Right ventricle myocardium superior (tissue), 1 donor: ENCODE measurements at places on chromosomes 2 and 18.

DNA sequence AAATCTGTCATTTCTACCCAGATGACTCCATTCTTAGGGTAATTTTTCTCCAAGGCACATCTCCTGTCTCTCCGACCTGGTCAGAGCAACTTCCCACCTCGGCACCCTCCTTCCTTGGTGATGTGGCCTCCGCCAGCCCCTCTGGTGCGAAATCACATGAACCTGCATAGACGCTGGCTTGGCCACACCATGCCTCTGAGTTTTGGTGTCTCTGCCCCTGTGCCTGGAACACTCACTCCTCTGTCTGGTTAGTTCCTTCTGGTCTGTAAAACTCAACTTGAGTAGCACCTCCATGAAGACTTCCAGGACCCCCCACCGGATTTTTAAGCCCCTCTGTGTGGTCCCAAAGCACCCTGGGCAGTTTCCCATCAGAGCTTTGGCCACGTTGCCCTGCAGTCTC, 83.2 kb upstream of the OTOS start:
- DNase-seq, result no peak

DNA sequence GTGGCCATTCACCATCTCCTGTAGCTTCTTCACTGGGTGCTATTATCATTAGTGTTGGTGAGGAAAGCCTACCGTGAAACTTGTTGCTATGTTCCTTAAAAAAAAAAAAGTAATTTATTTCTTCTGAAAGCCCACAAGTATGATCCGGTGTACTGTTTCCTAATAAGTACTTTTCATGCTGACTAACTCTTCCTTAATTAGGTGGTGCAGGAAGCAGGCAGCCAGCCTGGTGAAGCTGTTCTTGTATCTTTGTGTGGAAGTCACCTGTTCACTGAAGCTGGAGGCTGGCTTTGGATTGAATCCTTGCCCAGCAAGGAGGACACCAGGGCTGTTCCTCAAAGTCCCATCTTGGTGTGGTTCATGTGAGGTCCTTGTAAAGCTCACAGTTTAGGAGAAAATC, 321.7 kb upstream of the THSD7B start:
- no peak for DNase-seq

DNA sequence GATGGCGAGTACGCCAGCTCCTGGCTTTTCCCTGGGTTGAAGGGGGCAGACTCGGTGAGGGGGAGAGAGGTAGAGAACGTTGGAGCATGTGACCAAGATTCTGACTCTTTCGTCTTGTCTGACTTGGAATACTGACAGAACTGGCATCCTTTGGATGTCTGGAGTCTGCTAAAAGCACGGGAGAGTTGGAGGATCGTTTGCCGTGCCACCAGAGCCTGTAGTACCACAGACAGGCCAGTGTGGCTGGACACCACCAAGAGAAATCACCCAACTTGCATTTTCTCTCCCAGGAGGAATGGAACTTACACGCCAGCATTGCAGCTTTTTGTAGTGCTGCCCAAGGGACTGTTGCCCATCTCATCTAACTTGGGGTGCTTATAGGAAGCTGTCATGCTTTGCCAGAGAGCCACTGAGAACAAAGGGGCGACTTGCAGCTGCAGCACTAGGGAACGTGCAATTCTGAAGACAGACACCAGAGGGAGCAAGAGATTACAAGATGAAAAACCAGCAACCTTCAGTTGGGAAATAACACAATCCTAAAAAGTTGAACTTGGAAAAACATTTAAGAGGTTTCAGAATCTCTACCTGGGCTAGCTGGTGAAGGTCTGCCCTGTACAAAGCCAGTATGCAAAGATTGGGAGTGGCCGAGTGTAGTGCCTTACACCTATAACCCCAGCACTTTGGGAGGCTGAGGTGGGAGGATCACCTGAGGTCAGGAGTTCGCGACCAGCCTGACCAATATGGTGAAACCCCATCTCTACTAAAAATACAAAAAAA, 24.1 kb downstream of the PSMG2 start:
- no peak for DNase-seq

DNA sequence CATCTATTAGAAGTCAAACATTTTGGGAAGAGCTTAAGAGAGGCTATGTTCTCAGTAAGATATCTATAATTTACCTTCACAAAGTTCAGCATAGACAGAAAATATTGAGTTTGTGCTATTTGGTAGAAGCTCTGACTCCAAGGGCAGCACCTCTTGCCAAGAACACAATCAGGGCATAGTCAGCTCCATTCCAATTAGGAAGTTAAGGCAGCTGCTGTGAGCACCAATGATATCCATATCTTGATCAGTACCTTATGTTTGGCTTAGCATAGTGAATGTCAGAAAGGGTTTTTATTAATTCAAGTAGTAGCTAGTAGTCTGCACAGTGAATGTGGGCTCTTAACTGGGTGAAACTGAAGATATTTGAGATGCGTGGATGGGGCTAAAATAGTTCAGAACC, 86.4 kb upstream of the SPRED2 start:
- no peak for DNase-seq

GRCh38 chr2:142858961-142859360, 18.5 kb upstream of the KYNU start:
- no peak for DNase-seq

DNA sequence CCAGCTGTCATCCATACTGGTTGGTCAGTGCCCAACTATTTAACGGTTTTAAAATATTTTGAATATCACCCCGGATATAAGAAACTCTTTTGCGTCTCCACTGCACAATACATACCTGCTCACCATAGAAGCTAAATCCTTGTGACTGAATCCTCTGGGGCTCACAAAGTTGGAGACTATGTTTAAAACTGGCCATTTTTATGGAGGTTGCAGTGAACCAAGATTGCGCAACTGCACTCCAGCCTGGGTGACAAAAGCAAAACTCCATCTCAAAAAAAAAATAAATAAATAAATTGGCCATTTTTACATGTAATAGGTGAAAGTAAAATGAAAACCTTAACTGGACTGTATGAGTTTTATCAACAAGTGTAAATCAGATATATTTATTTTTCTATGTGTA, 55.6 kb upstream of the TMEM17 start:
- DNase-seq, result no peak
